ENCODE measurements at places on chromosomes 12 and 14.
A peak's percentile ranks its signal among the peaks of the same experiment; 100 is the strongest.

DNA sequence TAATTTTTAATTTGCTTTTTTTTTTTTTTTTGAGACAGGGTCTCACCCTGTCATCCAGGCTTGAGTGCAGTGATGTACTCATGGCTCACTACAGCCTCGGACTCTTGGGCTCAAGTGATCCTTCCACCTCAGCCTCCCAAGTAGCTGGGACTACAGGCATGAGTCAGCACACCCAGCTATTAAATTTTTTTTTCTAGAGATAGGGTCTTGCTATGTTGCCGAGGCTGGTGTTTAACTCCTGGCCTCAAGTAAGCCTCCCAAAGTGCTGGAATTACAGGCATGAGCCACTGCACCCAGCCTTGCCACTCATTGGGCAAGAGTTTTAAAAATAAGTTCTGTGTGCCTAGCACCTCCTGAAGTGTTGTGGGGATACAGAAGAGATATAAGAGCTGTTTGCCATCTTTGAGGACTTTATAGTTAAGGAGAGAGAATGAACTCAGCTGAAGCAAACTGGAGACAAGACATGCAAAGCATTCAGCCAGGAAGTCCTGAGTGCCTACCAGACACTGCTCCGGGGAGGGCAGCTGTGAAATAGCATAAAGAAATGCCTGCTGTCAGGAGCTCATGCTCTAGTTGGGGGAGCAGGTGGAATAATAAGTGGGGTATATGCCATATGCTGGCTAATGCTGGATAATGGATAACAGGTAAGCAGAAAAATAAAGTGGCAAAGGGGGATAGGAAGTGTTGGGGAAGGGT, 15.0 kb upstream of the EMP1 start:
- no peaks in the 10 kb centered on the region for H3K27me3 ChIP-seq
- H3K4me1 ChIP-seq, result peaks cover 3% of the 10 kb centered on the region
- DNase-seq, result peak; percentile 6
- no peaks in the 10 kb centered on the region for H3K36me3 ChIP-seq

DNA sequence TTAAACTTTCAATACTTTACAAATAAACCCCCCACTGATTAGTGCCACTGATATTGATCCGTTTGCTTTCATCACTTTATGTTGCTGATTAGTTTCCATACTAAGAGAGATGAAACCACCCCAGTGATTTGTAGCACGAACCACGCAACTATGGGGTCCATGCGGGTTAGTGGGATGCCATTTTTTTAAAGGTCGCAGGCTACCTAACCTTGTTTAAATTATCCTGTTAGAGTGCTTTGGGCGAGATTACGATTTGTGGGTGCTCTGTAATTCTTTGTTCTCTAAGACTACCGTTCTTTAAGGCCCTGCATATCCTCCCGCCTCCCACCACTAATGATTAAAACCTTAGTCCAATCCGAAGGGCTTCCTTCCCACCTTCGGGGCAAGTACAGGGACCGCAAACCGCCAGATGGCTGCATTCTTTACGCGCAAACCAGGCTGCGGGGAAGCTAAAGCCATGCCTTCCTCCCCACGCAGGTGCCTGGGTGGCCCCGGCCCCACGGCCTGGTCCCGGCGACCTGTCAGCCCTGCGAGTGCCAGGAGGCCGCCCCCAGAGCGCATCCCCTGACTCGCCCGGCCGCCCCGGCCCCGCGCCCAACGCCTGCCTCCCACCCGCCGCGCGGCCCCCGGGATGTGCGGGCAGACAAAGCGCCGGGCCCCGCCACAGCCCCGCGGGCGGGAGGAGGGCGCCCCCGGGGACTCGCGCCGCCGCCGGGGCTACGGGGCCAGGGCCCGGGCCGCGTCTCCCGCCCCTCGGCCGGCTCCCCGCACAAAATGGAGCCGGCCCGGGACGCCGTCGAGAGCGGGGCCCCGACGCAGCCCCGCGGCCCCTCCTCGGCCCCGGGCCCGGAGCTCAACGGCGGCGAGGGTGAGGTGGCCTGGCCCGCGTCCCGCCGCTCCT, 759 bp downstream of the NFYB start:
- H3K4me3 ChIP-seq, result peak overlapping the region; percentile 75
- no peaks in the 10 kb centered on the region for H3K4me1 ChIP-seq
- peak overlapping the region; percentile 77 for H3K27ac ChIP-seq
- H3K27me3 ChIP-seq, result no peaks in the 10 kb centered on the region
- H3K36me3 ChIP-seq, result no peaks in the 10 kb centered on the region

DNA sequence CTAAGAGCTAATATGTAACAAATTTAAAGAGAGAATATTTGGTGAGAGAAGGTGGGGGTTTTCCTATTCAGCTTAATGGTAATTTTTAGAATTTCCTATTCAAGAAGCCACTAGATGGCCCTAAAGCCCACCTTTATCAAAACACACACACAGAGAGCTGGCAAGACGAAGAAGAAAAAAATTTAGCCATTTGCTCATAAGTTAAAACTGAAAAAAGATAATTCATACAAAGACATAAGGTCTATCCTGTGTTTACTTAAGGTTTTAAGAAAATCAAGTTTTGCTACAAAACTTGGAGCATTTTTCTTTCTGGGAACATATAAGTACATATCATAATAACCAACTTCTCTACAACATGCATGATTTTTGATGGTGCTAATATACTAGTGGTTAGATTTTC, 46.8 kb upstream of the PCED1B start:
- no peaks in the 10 kb centered on the region for H3K27me3 ChIP-seq
- no peak for DNase-seq
- H3K36me3 ChIP-seq, result no peaks in the 10 kb centered on the region
- H3K27ac ChIP-seq, result no peak overlapping the region
- H3K4me1 ChIP-seq, result no peaks in the 10 kb centered on the region
- H3K4me3 ChIP-seq, result no peak overlapping the region

DNA sequence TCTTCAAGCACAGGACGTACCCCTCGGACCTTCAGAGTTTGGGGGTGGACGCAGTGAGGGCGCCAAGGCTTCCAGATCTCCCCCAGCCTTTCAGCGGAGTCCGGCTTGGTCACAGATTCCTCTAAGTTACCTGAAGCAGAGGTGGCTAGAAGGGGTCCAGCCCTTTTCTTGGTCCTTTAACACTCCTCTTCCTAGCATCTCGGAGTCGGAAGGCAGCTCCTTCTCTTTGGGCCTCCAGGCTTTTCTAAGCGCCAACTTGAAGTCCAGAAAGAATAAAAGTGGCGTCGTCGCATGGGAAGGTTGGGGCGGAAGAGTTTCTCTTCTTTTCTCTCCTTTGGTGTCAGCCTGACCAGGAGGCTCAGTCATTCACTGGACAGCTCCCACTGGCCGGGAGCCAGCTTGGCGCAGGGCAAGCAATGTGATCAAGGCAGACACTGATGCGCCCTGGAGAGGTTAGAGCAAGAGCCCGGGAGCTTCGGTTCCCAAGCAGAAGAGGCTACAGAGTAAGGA, 9.6 kb downstream of the OR6S1 start:
- no peak overlapping the region for H3K27ac ChIP-seq
- peak overlapping the region; percentile 29 for H3K4me3 ChIP-seq
- no peaks in the 10 kb centered on the region for H3K36me3 ChIP-seq
- H3K27me3 ChIP-seq, result no peaks in the 10 kb centered on the region
- DNase-seq, result peak; percentile 88

DNA sequence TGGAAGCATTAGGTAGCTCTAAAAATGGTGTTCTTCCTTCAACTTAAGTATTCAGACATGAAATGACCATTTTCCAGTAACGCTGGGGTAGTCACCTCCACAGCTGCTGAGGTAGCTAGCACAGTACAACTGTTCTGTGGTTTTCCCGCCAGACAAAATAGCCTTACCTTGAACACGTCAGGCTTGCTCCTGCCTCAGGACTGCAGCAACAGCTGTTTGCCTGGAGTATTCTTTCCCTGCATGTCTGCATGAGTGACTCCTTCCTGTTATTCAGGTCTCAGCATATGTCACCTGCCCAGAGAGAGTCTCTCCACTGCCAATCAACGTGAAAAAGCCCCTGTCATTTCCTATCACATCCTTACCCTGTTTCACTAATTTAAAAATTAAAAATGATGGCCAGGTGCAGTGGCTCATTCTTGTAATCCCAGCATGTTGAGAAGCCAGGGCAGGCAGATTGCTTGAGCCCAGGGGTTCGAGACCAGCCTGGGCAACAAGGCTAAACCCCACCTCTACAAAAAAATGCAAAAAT, 37.9 kb downstream of the WDR89 start:
- H3K27ac ChIP-seq, result no peak overlapping the region
- H3K36me3 ChIP-seq, result no peaks in the 10 kb centered on the region
- DNase-seq, result no peak
- no peaks in the 10 kb centered on the region for H3K27me3 ChIP-seq

DNA sequence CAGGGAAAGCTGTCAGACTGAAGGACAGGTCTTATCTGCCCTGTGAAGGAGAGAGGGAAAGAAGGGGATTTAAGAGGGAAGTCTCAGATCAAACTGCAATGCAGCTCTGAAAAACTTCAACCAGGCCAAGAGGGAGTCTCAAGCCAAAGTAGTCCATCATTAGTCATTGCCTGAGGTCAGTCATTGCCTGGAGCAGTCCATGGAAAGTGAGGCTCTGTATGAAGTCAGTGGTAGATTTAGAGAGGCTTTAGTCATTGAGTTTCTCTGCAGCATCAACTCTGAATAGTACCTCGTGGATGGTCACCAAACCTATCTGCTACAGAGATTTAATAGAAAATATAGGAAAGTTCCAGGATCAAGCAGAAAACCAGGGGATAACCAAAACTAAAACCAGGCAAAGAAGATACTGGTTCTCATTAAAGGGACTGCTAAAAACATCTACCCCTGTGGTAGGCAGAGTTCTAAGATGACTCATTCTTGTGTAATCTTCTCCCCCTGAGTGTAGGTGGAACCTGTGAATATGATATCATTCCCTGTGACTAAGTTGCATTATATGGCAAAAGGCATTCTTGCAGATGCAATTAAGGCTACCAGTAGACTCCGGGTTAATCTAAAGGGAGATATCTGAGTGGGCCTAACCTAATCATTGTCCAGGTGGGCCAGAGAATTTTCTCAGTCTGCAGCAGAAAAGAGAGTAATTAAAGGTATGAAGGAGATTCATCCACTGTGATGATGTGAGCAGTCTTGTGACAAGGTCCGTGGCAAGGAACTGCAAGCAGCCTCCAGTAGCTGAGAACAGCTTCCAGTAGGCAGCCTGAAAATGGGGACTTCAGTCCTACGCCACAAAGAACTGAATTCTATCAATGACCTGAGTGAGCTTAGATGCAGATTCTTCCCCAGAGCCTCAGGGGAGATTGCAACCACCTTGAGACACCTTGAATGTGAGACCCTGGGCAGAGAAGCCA, 123.1 kb downstream of the GALC start:
- no peaks in the 10 kb centered on the region for H3K4me1 ChIP-seq
- H3K27me3 ChIP-seq, result no peaks in the 10 kb centered on the region
- H3K4me3 ChIP-seq, result no peak overlapping the region
- H3K27ac ChIP-seq, result no peak overlapping the region

GRCh38 chr12:16112612-16113560, 164.6 kb downstream of the SLC15A5 start:
- no peaks in the 10 kb centered on the region for H3K36me3 ChIP-seq
- no peak overlapping the region for H3K27ac ChIP-seq

DNA sequence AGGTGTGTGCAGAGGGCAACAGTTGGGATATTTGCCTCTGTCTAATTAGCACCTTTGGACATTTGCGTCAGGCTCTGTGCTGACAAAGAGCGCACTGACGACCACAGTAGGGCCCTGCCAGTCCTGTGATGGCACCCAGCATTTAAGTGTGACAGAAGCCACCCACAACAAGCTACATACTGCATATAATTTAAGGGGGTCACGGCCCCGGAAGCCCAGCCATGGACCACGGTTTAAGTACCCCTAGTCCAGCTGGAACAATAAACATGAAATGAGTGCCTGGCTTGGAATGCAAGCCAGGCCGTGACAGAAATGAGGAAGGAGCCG, 16.8 kb upstream of the DYNC1H1 start:
- no peaks in the 10 kb centered on the region for H3K4me1 ChIP-seq
- H3K27me3 ChIP-seq, result no peaks in the 10 kb centered on the region
- H3K4me3 ChIP-seq, result peak overlapping the region; percentile 85
- peak overlapping the region; percentile 95 for H3K27ac ChIP-seq
- H3K36me3 ChIP-seq, result no peaks in the 10 kb centered on the region
